ENCODE measurements at places on chromosomes 11 and 22.

DNA sequence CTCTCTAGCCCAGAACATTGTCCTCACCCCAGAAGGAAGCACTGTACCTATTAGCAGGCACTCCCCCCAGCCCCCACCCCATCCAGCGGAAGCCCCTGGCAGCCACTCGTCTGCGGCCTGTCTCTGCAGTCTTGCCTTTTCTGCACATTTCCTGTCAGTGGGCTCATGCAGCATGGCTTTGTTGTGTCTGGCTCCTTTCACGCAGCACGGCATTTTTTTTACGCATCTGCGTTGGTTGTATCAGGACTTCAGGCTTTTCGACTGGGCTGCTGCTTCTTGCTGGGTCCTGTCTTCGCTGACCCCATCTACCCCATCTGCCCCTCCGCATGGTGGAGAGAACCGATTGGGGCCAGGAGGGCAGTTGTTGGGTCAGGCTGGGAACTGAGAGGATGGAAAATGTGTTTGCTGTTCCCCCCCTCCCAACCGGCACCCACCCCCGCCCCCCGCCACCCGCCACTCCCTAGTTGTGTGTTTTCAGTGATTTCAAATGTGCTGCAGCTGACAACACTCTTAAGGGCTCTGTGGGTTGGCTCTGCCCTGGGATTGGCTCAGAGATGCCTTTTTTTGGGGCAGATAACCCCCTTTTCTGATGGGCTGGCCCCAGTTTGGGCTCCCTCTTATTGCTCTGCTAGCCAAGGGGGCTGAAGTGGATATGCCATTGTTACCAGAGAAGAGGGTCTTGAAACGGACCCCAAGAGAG, 110.0 kb downstream of the KIAA1671 start:
- no peak for DNase-seq

- DNase-seq: no peak
These were observed 414.0 kb upstream of the LUZP2 start for GRCh38 chr11:24082860-24083259.

DNA sequence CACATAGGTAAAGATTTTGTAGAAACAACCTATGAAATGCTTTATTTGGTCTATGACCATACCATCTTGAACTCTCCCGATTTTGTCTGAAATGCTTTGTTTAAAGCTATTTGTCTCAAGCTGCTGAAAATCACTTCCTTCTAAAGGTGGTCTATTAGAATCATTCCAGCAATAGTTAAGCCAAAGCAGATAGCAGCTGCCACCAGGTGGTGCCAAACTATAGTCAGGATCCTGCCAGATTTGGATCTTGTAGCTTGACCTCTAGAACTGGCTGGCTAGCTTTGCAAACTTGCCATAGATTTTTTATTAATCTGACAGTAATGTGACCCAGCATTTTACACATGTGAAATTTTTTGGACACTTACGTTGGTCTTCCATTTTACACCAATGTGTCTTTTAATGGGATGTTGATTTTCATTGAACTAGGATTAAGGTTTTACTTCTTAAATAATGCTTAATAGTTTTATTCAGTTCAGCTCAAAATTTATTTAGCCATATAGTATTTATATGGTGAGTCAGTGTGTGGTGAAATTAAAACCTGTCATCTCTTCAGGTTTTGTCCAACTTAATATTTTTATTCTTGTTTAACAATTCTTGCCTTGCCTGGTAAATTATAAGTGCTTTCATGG, 19.7 kb downstream of the CTR9 start:
- no peak for DNase-seq

DNA sequence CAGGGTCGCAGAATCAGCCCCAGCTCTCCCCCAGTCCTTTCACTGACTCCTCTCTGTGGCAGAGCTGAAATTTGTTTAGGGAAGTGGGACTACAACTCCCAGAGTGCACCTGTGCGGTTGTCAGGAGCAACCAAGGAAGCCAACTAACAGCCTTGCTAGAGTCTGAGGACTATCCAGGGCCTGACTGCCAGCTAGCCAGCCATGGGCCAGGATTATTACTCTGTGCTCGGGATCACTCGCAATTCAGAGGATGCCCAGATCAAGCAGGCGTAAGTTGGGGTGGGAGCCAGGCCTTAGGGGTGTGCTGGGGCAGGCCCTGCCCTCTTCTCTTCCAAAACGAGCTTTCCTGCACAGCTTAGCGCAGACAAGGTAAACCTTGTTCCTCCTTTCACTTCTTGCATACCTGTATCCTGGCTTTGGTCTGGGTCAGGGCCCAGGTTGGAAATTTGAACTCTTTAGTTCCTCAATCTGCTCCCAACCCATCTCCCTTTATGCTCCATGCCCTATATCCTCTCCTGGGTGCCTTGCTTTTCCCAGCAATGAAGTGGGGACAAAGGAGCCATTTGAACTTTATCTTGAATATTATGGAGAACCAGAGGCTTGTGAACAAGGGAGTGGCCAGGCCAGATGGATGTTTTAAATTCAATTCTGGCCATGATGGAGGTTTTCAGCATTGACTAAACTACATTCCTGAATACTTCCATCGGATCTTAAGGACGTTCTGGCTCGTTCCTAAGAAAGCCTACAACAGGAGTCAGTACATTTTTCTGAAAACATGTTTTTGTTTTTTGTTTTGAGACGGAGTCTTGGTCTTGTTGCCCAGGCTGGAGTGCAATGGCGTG, at the start of gene DNAJB13:
Gene DNAJB13, plus strand, starts transcription at position 158 of the 842 bp plus-strand sequence. Its CDS starts 44 bp downstream, at position 202.
- no peak for DNase-seq

DNA sequence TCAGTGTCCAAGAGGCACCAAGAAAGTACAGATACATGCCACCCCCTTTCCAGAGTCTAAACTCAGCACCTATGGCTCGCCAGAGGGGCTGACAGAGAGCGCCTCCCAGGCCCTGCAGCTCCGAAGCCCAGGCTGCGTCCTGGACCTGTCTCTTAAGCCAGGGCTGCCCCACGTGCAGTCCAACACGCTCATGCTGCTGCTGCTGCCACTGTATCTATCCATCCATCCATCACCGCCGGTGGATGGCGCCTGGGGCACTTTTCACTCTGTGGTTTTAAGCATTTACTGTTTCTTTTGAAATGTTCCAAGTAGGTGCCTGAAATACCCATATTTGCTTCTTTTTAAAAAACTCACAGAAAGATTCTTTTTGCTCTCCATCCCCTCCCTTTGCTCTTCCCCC, 41.8 kb downstream of the MACROD1 start:
- no peak for DNase-seq

All from SIG-M5 (cell line).